ENCODE measurements at places on chromosomes 2 and 18.

GRCh38 chr2:58638256-58638805 is 397.2 kb upstream of the FANCL start:
- no peak for DNase-seq

- DNase-seq, result no peak
Measured at GRCh38 chr2:237549643-237550415, 16.5 kb upstream of the PRLH start.

GRCh38 chr2:15316370-15316814 is 244.7 kb downstream of the NBAS start:
- DNase-seq, result no peak

DNA sequence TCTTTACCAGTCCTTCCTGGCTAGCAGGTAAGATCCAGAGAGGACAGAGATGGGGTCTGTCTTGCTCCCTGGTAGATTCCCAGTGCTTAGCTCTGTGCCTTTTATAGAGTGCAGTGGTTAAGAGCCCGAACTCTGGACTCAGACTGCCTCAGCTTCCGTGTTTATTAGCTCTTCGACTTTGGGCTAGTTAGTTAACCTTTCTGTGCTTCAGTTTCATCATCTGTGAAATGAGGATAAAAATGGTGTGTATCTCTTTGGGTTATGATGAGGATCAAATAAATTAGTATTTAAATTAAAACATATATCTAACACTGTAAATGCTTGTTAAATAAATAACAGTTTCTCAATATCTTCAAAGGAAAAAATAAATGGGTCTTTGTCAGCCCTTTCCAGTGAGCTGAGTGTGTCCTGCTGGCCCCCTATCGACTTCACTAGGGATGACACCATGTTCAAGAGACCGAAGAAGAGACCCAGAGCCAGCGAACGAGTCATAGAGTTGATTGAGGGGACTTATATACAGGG is 38.2 kb downstream of the CERS6 start:
- DNase-seq, result no peak

DNA sequence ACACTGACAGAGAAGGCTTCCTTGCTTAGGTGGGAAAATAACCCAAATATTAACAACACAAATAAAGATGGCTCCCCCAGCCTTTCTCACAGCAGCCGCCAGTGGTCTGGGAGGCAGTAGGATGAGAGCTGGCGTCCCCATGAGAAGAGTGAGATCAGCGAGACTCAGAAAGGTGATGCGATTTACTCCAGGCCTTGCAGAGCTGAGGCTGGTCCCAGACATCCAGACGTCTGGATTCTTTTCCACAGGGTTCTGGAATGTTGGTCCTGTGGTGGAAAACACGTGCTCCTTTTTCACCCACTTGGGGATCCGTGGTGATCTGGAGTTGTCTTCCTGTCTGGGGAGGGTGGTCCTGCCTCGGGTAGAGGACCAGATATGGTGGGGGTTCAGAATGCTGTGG is 190.6 kb downstream of the CTIF start:
- no peak for DNase-seq

- DNase-seq, result no peak
Measured at GRCh38 chr2:240299710-240300068, 135.8 kb upstream of the GPC1 start.

DNA sequence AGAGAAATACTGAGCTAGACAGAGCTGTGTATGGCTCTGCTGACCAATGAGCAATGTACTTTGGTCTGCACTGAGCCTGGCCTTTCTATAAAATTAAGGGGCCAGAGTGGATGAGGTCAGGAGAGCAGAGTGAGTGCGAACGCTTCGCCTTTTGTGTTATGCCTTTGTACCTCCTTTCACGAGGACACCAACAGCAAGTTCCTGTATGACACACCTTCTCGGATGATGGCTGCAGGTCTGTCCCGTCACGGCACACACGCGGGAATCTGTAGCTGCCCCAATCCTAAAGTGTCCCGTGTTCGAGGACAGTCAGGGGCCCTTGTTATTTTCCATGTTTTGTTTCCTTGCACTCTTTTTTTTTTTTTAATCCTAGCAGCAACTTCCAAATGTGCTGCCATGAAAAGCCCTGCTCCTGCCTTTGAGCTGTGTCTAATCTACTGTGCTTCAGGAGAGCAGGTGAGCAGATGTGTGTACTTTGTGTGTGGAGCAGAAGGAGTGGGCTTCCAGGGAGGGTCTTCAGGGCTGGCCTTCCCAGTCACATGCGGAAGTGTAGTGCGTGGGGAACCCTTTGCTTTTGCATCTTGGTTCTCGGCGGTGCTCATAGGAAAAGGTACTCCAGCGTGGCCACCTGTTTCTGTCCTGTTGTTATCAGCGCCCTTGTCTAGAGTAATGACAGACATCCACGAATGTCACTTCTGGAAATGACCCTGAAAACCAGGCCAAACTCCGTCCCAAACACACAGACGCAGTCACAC is 213.2 kb downstream of the NDUFA10 start:
- no peak for DNase-seq

DNA sequence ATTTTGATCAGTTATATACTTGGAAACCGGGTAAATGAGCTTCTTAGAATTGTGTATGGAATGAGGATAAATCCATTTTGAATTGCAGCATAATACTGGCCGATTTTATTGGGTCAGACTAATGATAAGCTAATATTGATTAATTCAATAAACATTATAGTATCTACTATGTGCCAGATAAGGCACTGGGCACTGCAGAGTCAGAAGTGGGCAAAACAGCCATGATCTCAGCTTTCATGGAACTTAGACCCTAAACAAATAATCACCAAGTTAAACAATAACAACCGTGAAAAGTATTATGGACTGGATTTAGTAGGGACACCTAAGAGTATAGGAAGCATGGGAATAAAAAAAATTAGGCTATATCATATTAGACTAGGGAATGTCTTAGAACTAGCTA is 297.0 kb upstream of the PKDCC start:
- DNase-seq, result no peak

DNA sequence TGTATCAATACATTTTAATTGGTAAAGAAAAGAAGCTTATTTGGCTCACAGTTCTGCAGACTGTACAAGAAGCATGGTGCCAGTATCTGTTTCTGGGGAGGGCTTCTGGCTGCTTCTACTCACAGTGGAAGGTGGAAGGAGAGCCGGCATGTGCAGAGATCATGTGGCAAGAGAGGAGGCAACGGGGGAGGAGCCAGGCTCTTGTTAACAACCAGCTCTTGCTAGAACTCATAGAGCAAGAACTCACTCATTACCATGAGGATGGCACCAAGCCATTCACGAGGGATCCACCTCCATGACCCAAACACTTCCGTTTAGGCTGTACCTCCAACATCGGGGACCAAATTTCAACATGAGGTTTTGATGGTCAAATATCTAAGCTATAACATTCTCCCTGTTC is 7.5 kb downstream of the PARD6G start:
- DNase-seq, result no peak

- DNase-seq, result no peak
Measured at GRCh38 chr2:176967911-176968450, 244.6 kb upstream of the HNRNPA3 start.

DNA sequence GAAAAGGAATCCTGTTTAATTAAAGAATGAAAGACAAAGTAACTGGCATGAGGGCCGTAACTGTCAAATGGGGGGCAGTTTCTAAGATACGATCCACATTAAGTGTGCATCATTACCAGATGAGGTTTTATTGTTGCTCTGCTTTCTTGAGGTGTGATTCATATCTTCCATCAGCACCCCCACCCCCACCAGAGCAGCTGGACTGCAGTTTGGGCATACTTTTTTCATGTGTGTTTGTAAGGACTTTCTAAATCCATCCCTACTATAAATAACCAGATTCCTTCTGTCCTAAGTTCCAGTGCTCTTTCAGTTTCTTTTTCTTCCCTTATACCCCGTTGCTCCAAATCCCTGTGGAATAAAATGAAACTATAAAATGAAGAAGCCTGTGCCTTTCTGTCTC is 142.1 kb downstream of the CDCA7 start:
- no peak for DNase-seq

GRCh38 chr2:11984316-11985158 is 238.1 kb downstream of the LPIN1 start:
- DNase-seq, result no peak

GRCh38 chr18:40249390-40250080 is 1705.5 kb upstream of the PIK3C3 start:
- no peak for DNase-seq

DNA sequence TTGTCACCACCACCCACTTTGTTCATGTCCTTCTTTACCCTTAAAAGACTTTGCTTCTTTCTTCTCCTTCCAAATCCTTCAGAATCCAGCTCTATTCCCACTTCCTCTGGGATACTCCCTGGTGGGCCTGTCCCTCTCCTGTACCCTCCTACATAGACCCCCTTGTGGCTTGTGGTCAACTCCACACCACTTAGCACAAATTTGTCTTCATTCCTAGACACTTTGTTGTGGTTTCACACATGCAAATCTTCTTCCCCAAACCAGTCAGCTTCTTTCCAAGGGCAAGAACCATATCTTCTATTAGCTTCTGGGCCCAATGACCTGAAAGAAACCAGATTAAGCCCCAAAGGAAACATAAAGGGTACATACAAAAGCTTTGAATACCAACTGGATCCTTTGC is 342.4 kb downstream of the TNS1 start:
- DNase-seq, result no peak

DNA sequence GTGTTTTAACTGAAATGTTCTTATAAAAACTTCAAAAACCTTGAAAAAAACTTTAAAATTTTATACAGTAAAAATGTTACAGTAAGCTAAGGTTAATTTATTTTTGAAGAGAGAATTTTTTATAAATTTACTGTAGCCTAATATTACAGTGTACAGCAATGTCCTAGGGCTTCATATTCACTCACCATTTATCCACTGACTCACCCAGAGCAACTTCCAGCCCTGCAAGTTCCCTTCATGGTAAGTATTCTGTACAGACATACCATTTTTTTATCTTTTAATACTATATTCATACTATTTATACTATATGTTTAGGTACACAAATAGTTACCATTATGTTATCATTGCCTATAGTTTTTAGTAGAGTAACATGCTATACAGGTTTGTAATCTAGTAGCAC is 396.7 kb upstream of the MMADHC start:
- no peak for DNase-seq

DNA sequence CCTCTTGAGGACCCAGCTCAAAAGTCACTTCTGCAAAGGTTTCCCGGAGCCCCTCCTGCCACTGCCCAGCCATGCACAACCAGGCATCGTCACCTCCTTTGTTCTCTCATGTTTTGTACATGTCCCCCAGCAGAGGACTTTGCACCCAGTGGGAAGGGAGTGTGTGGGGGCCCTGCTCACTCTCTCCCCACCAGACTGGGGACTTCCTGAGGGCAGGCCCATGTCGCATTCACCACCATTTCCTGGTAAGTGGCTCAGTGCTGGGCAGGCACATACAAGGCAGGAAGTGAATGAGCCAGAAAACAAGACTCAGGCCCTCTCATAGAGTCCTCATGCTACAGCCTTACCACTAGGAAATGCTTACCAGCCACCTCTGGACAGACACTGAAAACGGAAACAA is 18.9 kb downstream of the MRPL35 start:
- no peak for DNase-seq

- no peak for DNase-seq
Measured at GRCh38 chr2:27622921-27623384, 5.9 kb downstream of the CCDC121 start.

DNA sequence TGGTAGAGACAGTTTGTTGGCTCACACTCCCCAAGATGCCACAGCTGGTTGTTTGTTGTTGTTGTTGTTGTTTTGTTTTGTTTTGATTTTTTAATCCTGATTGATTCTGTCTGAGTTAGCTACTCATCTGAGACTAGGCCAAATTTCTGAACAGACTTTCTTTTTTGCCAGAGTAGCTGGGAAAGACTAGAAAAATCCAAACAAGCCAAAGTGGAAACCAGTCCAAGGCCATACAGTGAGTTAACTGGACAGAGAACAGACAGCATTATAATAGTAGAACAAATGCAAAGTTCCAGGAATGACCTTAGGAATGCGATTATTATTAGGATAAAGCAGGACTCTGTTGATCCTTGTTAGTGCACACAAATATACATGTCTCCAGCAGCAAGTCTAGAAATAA is 43.8 kb upstream of the CYP26B1 start:
- no peak for DNase-seq

DNA sequence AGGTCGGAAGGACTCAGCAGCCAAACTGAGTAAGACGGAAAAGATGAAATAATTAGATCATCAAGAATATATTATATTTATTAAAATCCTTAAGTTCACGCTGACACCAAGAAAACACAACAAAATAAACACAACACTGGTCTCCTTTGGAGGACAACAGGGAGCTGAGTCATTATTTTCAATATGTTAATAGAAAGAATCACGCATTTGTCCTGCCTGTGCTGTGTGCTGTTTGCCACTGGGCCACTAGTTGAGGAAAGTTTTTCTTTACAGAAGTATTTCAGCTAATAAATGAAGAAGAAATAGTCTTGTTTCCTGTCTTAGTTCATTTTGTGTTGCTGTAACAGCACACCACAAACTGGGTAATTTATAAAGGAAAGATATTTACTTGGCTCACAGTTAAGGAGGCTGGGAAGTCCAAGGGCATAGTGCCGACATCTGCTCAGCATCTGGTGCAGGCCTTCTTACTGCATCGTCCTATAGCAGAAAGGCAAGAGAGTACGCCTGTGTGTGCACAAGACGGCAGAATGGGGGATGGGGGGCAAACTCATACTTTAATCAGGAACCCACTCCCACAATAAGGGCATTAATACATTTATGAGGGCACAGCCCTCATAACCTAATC is 88.0 kb downstream of the TCF7L1 start:
- DNase-seq, result no peak

DNA sequence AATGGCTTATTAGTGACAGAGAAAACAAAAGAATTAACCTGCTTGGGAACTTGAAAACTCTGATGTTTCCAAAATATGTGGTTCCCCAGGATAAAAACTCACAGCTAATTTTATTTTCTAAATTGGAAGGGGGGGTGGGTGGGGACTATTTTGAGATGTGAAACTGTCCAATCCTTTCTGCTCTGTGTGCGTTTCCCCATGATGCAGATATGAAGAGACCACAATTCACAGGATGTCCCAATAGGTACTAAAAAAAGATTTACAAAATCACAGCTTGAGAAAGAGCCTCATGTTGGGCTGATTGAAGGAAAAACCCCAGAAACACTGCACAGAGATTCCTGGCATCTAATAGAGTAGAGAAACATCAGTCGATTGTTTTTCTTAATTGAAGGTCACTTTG is 273.2 kb downstream of the ARHGAP15 start:
- no peak for DNase-seq

GRCh38 chr2:44277541-44277940 is 2.3 kb downstream of the SLC3A1 start:
- DNase-seq, result no peak

DNA sequence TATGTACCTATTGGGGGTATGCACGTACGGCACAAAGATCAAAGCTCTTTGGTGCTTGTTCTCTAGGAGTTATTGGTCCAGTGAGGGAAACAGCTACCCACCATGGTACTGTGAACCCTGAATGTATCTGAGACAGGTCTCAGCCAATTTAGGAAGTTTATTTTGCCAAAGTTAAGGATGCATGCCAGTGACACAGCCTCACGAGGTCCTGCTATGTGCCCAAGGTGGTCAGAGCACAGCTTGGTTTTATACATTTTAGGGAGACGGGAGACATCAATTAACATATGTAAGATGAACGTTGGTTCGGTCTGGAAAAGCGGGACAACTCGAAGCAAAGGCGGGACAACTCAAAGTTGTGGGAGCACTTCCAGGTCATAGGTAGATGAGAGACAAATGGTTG is 75.8 kb downstream of the SOWAHC start:
- no peak for DNase-seq
